ENCODE measurements at places on chromosomes 5 and 9.

GRCh38 chr9:79745752-79746336 is 174.1 kb downstream of the TLE4 start:
- no peak for DNase-seq

GRCh38 chr9:25677301-25678146 is 720 bp downstream of the TUSC1 start:
- DNase-seq, result no peak

DNA sequence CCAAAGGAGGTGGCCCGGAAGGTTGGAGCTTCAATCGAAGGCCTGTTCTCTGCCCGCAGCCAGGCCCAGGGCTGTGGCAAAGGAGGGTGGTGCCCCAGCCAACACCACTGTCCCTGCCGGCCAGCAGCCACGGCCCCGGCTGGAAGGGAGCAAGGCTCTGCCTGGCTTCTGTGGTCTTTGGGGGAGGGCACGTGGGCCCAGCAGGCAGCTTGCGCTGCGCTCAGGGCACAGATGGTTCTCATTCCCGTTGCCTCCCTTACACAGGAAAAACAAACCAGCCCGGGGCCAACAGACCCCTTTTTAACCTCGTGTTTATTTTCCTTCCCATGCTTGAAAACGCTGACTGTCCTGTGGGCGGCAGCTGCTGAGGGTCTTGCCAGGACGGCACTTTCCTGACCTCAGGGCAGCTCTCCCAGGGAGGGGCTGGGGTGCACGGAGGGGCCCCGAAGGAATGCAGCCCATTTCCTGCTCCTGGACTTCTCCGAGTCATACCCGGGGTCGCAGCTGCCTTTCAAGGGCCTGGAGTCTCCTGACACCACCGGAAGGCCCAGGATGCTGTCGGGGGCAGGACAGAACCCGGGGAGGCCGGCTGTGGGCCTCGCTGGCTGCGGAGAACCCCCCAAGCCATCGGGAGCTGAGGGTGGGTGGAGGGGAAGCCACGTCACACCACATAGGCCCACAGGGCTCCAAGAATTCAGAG is 1.1 kb upstream of the GPSM1 start:
- DNase-seq, result no peak

GRCh38 chr5:33981408-33982162 is 2.9 kb downstream of the SLC45A2 start:
- no peak for DNase-seq

DNA sequence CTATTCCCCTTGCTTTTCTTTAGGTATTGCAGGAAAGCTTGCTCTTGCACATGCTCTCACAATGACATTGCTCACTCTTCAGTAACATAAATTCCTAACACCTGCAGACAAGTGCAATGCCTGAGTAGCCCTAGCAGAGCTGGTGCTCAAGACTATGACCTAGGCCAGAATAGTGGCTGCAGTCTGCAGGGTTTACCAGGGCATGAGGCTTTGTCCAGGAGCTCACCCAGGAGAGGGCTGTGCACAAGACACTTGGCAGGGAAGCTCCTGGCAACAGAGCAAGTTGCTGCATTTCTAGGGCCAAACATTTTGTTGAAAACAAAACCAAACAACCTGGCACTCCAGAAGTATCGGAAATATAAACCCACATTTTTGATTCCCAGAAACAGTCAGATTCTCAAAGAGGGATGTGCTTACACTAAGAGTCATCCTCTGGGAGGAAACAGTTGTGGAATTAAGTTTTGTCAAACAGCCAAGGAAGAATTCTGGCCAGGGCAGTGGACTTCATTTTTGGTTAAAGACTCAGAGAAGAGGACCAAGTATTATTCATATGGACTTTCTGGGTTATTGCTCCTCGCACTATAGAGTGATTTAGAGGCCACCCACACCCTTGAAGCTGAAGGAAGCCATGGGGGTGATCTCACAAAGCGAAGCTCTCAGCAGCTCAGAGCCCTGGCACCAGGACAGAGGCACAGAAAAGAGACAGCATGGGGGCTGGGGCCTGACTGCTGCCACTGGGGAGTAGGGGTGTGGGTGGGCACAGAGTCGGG is 44.9 kb downstream of the MACROH2A1 start:
- DNase-seq, result no peak

DNA sequence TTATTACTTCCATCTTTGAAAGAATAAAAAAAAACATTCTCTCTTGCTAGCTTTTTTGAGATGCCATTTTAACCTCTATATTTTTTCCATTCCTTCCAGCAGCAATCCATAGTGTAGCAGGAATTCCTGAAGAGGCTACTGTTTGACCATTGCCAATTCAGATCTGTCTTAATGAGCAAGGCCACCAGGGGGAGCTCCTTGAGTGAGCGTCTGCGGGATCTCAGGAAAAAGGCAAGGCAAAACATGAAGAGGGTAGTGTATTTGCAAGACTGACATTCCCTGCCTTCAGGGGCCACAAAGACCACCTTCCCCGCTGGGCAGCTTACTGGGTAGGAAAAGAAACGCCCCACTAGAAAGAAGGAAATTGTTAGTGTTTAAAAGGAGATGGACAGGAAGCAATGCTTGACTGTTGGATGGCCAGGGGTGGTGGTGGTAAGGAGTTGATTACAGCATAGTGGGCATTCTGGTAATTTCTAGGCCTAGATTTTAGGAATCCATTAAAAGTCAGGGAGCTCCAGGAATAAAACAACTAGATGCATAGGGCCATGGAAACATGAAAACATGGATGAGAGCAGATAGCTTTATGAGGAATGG is 206.6 kb upstream of the HAPLN1 start:
- DNase-seq, result peak; percentile 4

DNA sequence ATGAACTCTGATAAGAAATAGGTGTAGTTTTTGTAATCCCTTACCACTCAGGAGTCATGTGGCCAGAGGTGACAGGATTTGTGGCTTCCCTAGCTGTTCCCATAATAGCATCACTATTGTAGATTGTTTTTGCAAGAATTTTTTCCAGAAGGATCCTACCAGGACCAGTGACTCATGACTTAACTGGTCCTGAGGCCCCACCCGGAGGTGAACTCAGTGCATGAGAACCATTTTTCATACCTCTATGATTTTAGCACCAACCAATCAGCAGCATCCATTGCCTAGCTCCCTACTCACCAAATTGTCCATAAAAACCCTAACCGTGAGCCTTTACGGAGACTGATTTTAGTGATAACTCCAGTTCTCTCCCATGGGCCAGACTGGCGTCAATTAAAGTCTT is 484.8 kb downstream of the PSAT1 start:
- DNase-seq, result no peak

DNA sequence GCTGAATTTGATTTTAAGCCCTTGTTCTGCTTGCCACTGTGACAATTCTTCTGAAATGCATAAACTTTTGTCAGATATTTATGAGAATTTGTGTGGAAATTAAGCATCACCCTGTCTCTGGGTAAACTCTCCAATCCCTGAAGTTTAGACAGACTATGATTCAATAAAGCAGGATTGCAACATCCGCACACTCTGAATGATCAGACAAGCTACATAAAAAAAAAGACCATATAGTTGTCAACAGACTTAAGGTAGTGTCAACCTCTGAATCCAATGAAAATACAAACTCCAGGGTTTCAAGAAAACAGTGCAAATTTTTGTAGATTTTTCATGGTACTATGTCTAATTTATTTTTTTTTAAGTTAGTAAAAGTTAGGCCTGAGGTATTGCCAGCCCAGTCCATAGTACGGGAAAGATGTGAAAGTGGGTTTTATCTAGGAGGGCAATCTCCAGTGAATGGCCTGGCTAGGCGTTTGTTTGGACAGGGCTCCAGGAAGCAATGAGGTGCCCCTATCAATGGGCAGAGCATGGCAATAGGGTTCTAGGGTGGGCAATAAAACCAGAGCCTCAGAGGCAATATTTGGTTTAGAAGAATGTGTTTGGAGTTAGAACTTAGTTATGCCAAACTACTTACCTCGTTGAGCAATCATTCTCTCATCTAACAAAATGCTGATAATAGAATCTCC is 762.6 kb upstream of the SEMA6A start:
- DNase-seq, result no peak

GRCh38 chr5:40465416-40465815 is 214.3 kb upstream of the PTGER4 start:
- no peak for DNase-seq

DNA sequence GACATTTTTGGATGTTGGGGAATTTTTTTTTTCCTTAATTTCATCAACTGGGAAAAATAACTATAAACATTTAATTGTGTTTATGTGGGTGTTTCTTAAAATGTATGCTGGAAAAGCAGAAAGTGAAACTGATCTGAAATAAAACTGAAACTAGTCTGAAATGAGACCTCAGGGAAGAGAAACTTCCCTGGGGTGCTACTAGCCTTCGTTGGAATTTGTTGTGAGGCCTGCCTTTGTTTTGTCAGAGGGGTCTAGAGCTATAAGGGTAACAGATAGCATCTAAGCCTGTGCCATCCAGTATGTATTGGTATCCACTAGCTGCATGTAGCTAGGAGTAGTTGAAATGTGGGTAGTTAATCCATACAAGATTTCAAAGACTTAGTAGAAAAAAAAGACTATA is 10.4 kb downstream of the ZNF618 start:
- DNase-seq, result no peak

DNA sequence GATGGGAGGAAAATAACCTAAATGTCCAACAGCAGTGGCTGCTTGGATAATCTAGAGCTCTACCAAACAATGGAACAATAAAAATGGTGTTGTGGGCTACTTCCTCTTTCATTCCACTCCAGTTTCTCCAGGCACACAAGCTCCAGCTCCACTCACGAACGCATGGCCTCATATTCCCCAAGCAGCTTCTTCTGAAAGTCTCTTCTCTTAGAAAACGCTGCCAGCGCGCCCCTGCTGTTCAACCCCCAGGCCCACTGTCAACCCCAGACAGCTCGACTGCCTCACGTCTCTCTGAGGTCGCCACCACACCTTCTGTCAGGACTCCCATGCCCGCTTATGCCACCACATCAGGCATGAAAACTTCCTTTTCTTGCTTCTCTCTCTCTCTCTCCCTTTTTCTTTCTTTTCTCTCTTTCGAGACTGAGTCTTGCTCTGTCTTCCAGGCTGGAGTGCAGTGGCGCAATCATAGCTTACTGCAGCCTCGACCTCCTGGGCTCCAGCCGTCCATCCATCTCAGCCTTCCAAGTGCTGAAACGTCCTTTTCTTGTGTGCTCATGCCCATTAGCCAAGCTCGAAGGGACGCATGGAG is 16.2 kb downstream of the OR2V2 start:
- DNase-seq, result no peak

DNA sequence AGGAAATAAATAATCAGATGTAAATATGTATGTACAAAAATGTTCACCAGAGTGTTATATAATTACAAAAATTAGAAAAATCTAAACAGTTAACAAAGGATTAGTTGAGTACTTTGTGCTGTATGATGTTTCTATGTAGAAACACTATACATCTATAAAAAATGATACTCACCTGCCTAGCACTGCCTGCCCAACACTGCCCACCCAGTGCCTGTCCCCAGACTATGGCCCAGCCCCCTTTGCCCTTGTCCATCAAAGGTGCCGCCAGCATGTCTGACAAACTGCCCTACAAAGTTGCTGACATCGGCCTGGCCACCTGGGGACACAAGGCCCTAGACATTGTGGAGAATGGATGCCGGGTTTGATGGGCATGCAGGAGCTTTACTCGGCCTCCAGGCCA is 6.1 kb upstream of the MEGF9 start:
- DNase-seq, result no peak

- no peak for DNase-seq
Measured at GRCh38 chr5:94707359-94707758, 88.9 kb downstream of the SLF1 start.
